ENCODE measurements at places on chromosomes 7 and 10.

DNA sequence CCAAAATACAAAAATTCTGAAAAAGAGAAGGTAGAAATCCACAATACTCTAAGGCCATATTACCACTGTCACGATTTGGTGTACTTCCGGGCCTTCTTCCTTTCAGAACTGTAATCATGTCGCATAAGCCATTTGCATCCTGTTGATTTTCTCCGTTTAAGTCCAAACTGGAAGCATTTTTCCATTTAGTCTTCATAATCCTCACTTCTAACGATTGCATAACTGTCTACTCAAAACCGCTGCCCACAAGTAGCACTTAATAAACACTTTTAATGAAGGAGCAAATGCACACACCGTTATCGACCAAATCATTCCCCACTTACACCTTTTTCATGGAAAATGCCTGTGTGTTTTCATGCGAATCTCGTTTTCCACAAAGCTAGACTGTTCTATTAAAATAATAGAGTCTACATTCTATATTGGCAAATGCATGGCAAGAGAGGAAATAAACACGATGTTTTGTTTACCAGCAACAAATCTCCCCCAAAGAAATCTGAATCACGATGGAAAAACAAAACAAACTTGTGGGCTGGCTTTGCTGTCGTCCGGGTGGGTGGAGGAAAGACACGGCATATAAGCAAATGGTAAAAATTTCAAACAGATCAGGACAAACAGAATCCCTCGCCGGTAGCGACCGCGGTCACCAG lies 1.0 kb downstream of the ATE1 start:
- peak; percentile 13 for DNase-seq

DNA sequence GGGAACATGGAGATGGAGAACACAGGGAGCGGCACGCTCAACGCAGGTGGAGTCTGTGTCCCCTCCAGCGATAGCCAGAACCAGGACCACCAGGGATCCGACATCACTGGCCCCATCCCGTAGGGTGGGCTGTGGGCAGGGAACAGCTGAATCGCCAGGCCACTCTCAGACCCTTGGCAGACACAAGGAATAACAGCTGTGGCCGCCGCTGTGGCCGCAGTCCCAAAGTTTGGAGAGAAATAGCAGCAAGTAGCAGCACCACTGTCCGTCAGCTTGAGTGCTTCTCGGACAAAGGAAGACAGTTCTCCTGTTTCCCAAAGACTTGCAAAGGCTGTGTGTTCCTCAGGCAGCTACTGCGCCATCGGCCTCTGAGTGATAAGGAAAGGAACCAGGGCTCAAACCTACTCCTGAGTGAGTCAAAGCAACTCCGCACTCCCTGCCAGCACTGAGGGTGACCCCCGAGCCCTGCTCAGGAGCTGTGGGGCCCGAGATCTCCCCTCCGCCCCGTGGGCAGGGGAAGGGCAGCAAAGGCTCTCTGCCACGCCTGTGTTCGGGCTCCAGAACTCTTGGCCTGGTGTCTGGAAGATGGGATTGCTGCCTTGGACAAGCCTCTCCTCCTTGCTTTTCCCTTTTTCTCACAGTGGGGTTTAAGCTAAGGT lies 82.3 kb upstream of the FAM20C start:
- no peak for DNase-seq

DNA sequence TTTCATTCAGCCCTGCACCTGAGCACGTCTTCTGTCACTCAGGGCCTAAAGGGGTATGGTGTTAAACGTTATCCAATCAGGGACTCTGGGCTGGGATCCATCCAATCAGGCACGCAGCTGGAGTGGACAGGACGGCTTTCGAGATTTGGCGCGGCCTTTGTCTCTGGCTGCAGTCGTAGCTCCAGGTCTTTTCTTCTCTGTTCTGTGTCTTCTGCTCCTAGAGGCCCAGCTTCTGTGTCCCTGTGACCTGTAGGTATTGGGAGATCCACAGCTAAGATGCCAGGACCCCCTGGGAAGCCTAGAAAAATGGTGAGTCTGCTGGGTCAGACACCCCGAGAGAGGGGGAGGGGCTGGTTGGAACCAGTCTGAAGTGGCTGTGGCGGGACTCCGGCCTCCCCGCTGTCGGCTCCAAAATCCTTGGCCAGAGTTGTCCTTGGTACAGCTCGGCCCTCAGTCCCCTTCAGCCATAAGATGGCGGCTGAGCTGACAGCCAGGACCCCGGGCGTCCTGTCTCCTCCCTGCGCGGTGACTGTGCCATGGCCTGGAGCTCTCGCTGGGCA lies 11.7 kb upstream of the ZNF680 start:
- DNase-seq: no peak

DNA sequence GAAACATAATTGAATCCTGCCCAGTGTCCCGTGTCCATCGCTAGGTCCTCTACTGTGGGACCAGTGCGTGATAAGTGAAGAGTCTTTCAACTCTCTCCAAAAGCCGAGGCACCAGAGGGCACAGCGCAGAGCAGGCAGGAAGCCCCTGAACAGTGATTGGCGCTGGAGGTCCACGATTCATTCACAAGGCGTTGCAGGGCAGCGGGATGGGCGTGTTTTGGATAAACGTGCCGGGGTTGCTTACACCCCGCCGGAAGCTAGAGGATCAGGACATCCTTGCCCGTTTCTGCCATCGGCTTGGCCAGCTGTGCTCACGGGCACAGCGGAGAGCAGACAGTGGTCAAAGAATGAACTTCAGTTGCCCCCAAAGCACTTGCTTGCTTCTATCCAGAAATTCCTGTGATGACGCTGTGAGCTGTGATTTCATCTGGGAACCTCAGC lies 86.0 kb upstream of the PFKP start:
- DNase-seq: no peak

DNA sequence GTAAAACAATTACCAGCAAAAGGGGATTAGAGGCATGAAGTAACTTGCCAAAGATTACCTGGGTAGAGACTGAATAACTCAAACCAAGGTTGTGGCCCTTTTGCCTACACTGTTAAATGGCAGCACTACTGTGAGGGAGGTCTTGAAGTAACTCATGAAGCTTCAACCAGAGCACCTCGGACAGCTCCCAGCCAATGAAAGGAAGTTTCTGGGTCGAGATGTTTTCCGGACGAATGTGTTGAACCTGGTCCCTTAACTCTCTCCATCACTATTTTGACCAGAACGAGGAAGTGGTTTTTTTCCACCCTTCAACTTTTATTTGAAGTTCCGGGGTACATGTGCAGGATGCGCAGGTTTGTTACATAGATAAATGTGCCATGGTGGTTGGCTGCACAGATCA lies 133.6 kb upstream of the PRKCQ start:
- no peak for DNase-seq

DNA sequence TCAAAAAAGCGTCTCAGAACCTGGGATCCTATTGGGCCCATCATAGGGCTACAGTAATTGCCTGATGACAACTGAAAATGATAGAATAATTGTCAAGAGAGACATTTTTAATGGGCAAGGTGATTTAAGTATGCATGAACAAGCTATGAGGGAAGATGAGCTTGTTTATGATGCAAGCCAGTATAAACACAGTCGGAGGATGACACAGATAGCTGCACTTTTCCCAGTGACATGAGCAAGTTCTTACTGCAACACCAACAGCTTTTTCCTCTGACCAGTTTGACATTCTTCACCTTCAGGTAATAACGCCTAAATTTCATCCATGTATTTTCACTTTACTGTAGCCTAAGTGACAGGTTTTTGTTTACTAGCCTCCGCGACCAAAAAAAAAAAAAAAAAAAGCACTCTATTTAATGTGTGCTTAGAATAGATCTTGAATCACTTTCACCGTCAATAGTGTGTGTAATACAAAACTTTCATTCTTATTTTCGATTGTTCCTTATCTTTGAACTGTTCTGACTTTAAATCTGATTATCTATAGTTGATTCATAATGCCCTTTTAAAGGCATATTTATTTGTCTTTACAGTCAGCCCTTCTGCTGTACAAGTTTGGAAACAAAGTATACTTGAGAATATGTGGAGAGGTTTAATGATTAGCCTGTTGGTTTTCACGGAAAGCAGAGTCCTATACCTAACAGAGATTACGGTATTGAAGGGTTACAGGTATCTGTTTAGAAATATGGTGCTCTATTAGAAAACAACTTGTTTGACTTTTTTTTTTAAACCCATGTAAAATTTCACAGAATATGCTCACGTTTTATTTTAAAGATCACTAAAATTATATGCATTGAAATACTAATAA lies 1.7 kb downstream of the FOXP2 start:
- DNase-seq: no peak

DNA sequence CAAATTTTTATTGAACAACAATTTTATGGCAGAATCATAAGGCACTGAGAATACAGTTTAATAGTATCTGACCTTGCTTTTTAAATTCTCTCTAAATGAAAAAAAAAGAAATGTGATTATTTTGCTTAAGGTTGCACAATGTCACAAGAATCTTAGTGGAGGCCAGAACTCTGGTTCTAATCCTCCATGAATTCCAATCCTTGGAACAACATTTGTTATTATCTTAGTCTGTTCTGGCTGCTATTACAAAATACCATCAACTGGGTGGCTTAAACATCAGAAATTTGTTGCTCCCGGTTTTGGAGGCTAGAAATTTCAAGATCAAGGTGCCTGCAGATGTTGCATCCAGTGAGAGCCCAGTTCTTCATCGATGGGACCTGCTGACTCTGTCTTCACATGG lies 158.2 kb upstream of the POM121L12 start:
- no peak for DNase-seq

DNA sequence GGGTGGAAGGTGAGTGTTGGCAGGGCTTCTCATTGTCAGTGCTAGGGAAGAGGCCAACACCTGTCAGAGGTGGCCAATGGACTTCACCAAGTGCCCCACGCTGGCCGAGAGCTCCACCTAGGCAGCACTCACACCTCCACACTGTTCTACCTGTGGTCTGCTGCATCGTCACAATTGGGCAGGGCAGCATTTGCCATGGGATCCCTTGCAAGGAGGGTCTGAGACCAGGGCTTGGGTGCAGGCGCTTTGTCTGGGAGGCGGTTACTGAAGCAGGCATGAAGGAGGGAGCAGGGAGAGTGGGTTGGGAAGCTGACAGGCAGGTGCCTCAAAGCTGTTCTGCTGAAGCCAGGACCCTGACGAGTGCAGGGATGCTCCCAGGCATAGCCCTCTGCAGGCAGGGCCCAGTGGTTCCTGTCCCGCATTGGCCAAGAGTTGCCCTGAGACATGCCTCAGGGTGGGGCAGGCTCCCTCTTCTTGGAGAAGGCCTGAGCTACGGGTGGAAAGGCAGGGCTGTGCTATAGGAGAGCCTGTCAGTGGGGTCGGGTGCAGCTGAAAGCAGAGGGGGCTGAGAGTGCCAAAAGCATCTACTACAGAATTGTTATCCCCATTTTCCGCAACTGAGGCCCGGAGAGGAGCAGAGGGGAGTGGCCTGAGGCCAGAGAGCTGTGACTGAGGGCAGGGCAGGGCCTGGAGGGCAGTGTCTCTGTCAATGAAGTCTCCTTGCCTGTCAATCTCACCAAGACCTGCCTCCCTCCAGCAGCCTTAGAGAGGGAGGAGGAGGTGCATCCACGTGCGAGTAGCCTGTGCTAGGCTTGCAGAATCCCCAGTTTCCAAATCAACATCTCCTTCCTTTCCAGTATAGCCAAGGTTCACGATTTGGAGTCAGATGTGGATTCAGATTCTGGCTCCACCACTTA lies 4.0 kb downstream of the RBP3 start:
- DNase-seq: no peak

- DNase-seq: no peak
These were observed 37.5 kb downstream of the MEST start for GRCh38 chr7:130529417-130529816.

- DNase-seq: no peak
These were observed 34.0 kb downstream of the LUC7L2 start for GRCh38 chr7:139393621-139394211.

DNA sequence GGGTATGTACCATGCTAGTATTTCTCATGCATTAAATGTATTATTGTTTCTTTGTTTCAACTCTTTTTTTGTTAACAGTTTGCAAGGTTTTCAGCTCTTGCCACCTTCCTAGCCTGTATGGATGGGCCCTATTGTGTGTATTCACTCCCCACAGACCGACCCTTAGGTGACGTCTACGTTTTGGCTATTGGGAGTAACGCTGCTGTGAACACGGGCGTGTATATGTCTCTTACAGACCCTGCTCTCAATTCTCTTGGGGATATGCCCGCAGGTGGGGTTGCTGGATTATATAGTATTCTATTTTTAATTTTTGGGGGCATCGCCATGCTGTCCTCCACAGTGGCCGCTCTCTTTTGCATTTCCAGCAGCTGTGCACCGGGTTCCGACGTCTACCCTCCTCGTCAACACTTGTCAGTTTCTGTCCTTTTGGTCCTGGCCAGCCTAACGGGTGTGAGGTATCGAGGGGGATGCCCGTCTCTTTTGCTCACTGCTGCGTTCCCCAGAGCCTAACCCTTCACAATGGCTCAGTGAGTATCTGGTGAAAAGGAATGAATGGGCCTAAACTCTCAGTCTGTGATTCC lies 64.1 kb upstream of the GNA12 start:
- DNase-seq: no peak

DNA sequence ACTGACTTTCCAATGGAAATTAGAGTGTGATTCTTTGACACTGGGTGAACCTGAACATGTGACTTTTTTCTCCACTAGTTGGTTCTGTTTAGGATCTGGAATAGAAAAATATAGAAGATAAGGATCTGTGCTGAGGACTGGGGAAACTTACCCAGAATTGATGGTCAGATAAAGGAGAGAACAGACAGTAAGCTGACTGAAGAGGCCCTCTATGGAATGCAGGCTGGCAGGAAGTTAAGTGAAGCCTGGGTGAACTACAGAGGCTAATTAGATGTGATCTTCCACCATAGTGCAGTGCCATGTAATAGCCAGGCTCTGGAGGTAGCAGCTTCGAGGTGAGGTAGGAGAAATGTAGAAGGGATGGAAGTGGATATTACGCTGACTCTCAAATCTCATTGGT lies 455.3 kb downstream of the PLXDC2 start:
- DNase-seq: no peak

- peak; percentile 73 for DNase-seq
These were observed at the start of gene DLX6 for GRCh38 chr7:97005183-97006054. Gene DLX6, plus strand, starts transcription at chr7:97005553. Its CDS starts 425 bp downstream, at chr7:97005978.

GRCh38 chr10:19946791-19947190 lies 130.6 kb downstream of the PLXDC2 start:
- no peak for DNase-seq

- DNase-seq: no peak
These were observed 369.8 kb upstream of the SMIM30 start for GRCh38 chr7:113487925-113488731.

- no peak for DNase-seq
These were observed 53.1 kb downstream of the PTEN start for GRCh38 chr10:87916515-87916914.

- DNase-seq: no peak
These were observed 904 bp downstream of the NPTX2 start for GRCh38 chr7:98617960-98618418.

- DNase-seq: peak; percentile 31
These were observed 56.7 kb downstream of the SCD start for GRCh38 chr10:100403734-100404133.

Data from DMS79 treated with DMSO at 0.1 percent for 48 hours (cell line).